Stimulated activated CD4-positive, alpha-beta T cell treated with anti-CD3 and anti-CD28 coated beads, Interleukin-2, amount 100 ng/mL, for 48 hours (primary cell): ENCODE measurements at places on chromosomes 1 and 21.

DNA sequence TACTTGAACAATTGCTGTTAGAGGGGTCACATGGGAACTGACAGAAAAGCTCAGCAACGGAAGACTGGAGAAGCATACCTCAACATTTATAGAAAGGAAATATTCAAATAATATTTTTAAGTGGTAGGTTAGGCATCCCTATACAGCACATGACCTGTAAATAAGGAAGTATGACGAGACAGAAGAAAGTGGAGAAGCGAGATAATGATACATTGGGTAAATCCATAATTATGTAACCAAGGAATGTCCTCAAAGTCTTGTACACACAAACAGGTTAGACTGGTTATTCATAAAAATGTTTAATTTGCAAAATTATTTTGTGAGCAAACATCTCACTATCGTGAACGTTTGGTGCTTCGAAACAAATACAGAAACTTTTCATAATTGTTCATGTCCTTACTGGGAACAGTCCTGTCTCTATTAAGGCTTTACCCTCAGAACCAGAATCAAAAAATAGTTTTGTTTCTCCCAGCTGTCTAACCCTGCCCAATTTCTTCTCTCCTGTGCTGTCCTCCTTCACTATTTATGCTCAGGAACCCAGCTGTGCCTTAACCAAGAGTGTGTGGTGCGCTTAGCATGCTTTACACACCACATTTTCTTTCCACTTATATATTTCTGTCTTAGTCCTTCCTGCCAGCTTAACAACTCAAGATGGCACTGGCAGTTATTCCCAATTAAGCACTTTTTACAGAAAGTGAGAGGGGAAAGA, 10.2 kb downstream of the KMO start:
- DNase-seq = no peak

GRCh38 chr1:210935905-210936304, 198.0 kb downstream of the KCNH1 start:
- DNase-seq = no peak

GRCh38 chr21:33874161-33874560, 41.4 kb downstream of the ATP5PO start:
- no peak for DNase-seq

DNA sequence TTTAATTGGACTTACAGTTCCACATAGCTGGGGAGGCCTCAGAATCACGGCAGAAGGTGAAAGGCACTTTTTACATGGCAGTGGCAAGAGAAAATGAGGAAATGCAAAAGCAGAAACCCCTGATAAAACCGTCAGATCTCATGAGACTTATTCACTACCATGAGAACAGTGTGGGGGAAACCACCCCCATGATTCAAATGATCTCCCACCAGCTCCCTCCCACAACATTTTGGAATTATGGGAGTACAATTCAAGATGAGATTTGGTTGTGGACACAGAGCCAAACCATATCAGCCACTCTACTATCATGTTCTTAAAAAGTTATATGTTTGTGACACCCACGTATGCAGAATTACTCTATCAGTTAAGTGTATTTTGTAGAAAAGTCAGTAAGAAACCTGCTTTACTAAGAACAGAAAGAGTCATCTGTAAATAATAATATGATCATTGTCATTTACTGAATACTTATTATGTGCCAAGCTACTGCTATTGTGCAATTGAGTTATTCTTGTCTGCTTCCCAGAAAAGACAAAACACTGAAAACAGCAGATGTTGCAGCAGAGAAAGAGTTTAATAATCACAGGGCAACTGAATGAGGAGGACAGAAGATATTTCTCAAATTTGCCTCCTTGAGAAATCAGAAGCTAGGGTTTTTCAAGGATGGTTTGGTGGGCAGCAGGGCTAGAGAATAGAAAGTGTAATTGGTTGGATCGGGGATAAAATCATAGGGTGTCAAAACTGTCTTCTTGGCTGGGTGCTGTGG, 207.7 kb upstream of the FGGY start:
- DNase-seq = no peak

DNA sequence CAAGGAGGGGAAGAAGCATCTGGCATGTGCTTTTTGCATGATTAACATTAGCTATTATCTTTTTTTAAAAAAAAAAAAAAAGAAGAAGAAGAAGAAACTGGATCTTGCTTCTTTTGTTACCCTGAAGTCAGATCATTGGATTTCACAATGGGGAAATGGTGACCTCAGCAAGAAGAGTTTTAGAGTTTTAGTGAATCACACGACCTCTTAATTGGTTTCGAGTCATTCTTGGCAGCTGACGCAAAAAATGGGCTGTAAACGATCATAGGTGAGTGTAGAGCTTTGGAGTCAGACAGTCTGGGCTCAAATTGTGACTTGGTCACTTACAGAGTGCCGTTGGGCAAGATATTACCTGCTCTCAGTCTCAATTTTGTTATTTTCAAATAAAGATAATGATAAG, 33.3 kb upstream of the PGBD5 start:
- no peak for DNase-seq

GRCh38 chr21:45997205-45997494, 15.6 kb downstream of the COL6A1 start:
- DNase-seq = no peak

GRCh38 chr1:201172326-201172725, 18.1 kb upstream of the TMEM9 start:
- no peak for DNase-seq

- DNase-seq = no peak
Observed at GRCh38 chr1:71908871-71909390, 373.4 kb downstream of the NEGR1 start.

- DNase-seq = no peak
Observed at GRCh38 chr1:58568911-58569310, 8.1 kb downstream of the TACSTD2 start.

- DNase-seq = no peak
Observed at GRCh38 chr1:62891956-62892562, 108.1 kb downstream of the ATG4C start.

- no peak for DNase-seq
Observed at GRCh38 chr1:160779626-160780397, 16.2 kb upstream of the LY9 start.
